Stimulated activated CD8-positive, alpha-beta memory T cell treated with anti-CD3 and anti-CD28 coated beads, Interleukin-4, amount 100 ng/mL, for 24 hours (primary cell): ENCODE measurements at places on chromosomes 1 and 21.

GRCh38 chr1:27060891-27061290 lies 48.2 kb upstream of the TENT5B start:
- no peak for DNase-seq

GRCh38 chr1:26387447-26387846 lies 14.9 kb upstream of the ZNF683 start:
- DNase-seq: no peak

GRCh38 chr1:154422521-154422920 lies 17.4 kb downstream of the IL6R start:
- DNase-seq: no peak

GRCh38 chr21:35258521-35258920 lies 209.4 kb upstream of the RUNX1 start:
- no peak for DNase-seq

GRCh38 chr1:246483569-246483933 lies 23.5 kb downstream of the SMYD3 start:
- no peak for DNase-seq

GRCh38 chr1:50077273-50077672 lies 31.4 kb upstream of the ELAVL4 start:
- DNase-seq: no peak

GRCh38 chr1:109622895-109623294 lies 3.3 kb downstream of the AMPD2 start:
- no peak for DNase-seq

DNA sequence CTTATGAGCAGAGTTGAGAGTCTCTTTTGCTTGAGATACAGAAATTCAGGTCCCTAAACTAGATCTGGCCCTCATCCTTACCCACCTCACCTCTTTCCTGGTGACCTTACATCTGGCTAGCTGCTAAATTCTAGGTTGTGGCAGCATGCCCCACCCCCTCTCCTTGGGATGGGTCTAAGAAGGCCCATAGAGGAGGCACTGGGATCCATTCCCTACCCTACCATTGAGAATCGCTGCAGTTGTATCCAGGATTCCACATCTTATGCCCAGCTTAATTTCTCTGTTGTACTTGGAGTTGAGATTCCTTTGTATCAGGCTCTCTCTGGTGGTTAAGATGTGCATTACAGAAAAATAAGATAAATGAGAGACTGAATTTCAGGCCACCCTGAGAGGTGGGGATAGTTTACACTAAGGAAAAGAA lies 9.5 kb upstream of the TMEM39B start:
- DNase-seq: no peak

DNA sequence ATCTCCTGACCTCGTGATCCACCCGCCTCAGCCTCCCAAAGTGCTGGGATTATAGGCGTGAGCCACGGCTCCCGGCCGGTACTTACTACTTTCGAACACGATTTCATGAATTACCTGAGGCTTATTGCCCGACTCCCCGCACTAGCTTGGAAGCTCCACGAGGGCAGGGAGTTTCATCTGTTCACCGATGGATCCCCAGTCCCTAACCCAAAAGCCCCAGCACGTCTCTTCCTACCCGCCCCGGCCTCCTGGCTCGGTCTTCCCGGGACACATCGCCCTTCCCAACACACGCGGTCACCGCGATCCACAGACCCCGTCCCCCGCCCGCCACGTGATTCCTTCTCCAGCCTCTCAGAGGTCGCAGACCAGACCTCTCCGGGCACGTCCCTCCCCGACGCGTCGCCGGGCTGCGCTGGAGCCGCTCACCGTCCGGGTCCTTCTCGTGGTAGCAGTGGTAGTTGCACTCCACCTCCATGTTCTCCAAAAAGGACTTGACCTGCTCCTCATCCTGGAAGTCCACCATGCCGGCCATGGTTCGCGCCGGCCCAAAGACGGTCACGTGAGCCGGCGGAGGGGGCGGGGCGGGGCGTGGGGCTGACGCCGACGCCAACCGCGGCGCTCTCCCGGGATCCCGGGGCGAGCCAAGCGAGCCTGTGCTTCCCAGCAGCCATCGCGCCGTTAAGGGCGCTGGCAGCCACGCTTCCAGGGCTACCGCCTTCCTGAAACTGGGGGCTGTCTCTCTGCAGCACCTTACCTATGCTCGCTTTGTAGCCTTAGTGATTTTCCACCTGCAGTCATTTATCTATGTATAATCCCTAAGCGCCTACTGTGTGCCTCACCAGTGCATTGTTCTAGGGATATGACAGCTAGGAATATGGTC lies at the start of gene COA7:
TSS of gene COA7 (minus strand) at position 553 of the 880 bp plus-strand sequence. CDS start at position 532, 21 bp downstream.
- peak; percentile 66 for DNase-seq

DNA sequence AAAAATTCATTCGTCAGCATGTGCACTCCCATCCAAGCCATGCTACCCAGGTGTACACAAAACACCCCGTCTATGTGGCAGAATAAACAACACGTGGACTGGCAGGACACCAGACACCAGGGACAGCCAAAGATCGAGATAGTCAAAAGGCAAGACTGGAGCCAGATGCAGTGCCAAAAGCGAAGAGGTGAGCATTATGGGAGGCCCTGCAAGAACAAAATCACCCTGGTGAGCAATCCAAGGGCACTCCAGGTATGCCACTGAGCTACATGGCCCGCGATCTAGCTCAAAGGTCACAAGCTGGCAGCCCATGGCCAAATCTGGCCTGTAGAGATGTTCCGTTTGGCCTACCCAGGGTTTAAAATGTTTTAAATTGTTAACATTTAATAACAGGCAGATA lies 33.7 kb downstream of the PLPP3 start:
- no peak for DNase-seq

- no peak for DNase-seq
These were observed 10.6 kb upstream of the HLCS start for GRCh38 chr21:36976882-36977651.

DNA sequence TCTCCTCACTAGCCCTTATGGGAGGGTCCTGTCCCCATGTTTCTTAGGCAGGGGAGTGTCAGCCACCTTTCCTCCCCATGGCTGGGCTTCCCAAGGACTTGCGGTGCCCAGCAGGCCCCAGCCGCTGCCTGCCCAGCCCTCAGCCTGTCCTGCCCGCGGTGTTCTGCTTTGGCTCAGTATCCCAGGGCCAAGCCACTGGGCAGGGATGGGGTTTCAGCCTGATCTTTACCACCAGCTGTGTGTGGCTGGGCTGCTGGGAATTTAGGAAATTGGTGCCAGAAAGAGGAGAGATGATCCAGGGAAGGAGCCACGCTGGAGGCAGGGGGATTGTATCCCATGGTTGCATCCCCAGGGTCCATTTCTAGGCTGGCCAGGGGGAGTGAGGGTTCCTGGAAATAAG lies 6.9 kb upstream of the IGFN1 start:
- no peak for DNase-seq

GRCh38 chr1:183912265-183912886 lies 107.5 kb downstream of the RGL1 start:
- DNase-seq: no peak
